ENCODE measurements at places on chromosomes 6 and 20.

- no peak for DNase-seq
These were observed 548.7 kb upstream of the MAP3K7 start for GRCh38 chr6:91135406-91136103.

GRCh38 chr6:75296811-75297779 lies 12.5 kb upstream of the TMEM30A start:
- no peak for DNase-seq

- no peak for DNase-seq
These were observed 111.5 kb upstream of the NFATC2 start for GRCh38 chr20:51654060-51654459.

DNA sequence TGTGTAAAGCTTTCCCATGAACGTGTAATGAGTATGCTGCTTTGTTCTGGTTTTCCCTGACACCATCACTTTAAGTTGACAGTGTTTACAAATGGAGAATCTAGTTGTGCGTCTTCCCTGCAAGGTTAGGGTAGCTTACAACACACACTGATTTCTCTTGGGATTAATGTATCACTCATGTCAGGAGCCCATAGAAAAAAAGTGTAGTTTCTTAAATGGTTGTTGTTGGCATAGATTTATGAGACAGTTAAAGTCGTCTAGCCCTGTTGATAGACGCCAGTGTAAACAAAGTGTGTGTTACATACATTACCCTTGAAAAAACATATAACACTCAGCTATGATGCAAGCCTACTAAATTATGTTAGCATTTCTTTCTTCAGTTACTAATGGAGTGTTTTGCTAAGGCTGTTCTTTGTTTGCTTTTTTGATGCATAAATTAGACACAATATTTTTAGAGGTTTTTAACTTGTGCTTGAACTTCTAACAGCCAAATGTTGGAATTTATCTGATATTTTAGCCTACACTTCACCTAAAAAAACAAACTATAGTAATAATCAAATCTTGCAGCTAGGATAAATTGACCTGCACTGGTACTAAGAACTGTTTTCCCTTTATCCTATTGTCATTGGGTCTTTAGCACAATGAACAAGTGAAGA lies 88.6 kb downstream of the RNF217 start:
- DNase-seq = no peak

DNA sequence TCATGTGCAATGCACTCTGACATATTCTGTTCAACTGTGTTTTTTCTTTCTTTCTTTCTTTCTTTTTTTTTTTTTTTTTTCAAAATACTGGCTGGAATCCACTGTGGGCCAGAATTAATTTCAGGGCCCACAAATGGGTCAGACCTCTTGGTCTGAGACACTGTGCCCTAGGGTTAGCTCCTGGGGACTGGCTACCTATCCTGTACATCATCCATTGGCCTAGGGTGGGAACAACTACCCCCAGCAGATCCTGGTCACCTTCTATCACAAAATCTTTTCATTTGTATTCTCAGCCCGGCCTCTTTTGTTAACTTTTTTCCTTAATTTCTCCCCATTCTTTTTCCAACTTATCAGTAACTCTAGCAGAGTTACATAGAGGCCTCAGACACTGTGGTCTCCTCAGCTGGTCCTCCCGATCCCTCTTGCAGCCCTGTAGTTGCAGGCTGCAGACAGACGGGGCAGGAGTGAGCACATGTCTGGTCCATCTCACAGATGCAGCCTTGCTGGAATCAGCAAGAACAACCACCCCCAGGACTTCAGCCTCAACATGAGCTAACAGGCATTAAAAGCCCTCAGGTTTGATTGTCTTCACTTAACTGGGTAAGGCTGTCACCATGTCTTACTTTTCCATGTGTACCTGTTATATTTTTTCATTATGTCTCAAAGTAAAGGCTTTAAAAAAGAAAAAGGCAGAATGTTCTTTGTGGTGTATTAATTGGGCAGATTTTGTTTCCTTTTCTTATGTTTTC lies 41.3 kb downstream of the TXLNB start:
- no peak for DNase-seq

- DNase-seq = no peak
These were observed 5.9 kb downstream of the ZNF512B start for GRCh38 chr20:63963784-63964301.

GRCh38 chr6:108227290-108227689 lies 33.5 kb downstream of the SNX3 start:
- DNase-seq = no peak

GRCh38 chr6:42627674-42628073 lies 63.8 kb downstream of the UBR2 start:
- no peak for DNase-seq

- DNase-seq = peak; percentile 54
These were observed 1.3 kb downstream of the KPNA5 start for GRCh38 chr6:116682334-116682712.

DNA sequence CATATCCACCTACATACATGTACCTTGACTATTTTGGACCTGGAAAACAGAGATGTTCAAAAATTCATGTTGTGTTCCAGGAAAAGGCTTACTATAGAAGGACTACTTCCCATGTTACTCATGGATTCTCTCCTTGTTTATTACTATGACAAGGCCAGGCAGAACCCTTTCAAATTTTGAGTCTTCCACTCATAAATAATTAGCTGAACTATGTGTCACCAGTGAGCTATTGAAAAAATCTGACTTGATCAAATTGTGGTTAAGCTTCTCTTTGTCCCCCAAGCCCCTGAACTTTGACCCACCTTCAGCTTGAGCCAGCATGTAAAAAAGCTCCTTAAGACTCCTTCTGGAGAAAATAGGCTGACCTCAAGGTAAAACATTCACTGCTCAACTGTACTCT lies 1142.8 kb upstream of the EYS start:
- DNase-seq = no peak

- no peak for DNase-seq
These were observed at the start of gene CLVS2 for GRCh38 chr6:122995921-122996793. Gene CLVS2 (plus strand): TSS chr6:122996235. CDS start chr6:122997778, 1,543 bp downstream.

GRCh38 chr6:139147628-139148027 lies 12.7 kb downstream of the HECA start:
- DNase-seq = no peak

DNA sequence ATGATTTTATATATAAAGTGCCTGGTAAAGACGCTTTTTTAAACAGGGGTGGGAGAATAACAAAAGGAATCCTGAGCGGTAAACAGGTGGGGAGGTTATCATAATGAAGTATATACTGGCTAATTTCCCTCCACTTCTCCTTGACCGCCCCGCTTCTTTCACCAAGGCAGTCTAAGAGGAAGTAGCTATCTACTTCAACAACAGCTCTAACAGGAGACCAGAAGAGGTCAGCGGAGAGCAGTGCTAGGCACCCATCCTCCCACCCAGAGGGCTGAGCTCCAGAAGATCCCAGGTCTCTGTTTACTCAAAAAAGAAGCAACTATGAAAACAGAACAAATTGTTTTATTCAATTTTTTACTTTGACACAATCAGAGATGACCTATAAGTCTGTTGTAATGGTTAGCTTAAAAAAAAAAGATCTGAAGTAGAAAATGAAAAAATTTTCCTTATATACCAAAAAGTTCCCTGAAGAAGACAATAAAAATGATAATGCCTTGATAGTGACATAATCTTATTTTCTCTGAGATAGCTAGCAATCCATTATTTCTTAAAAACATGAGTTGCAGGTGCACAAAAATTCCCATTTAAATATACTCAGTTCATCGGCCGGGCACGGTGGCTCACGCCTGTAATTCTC lies 141.1 kb downstream of the PDSS2 start:
- peak; percentile 37 for DNase-seq

DNA sequence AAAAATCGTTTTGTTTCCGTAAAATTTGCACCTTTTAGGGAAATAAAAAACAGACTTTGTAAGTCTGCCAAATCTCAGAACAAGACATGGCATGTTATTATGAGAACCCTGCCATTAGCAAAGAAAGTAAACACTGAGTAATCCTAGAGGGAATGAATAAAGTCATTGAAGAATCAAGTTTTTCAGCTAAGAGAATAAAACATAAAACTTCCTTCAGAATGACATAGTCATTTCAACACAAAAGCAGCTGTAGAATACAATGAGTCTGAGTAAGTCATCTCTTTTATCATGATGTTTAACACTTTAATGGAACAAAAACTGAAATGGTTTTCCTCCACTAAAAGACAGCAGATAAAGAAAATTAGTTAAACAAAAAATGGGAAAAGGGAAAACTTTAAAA lies 10.3 kb upstream of the DST start:
- peak; percentile 88 for DNase-seq

GRCh38 chr6:161369339-161369738 lies 95.5 kb upstream of the AGPAT4 start:
- DNase-seq = no peak

DNA sequence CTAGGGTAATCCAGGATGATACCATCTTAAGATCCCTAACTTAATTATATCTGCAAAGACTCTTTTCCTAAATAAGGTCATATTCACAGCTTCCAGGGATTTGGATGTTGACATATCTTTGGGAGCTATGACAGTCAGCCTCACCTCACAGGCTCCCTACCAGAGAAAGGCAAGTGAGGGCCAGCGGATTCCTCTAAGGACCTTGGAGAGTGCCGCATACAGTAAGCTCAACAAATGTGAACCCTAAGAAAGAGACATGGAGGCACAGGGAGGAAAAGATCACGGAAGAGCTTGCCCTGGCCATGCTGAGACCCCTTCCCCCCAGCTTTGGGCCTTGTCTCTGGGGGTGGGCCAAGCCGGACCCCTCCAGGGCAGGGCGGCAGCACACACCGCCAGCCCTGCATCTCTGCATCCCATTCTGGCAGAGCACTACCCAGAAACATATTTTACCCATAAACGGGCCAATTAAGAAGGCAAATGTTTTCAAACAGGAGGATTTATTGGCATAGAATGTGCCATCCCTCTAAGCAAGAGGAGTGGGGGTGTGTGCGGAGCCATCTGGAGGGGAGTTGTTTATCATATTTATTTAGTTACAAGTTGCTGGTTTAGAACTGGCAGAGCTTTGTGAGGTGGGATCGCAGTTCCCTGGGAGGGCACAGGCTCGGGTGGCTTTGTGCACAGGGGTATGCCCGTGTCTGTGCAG lies 55.4 kb downstream of the CHMP4B start:
- DNase-seq = no peak

DNA sequence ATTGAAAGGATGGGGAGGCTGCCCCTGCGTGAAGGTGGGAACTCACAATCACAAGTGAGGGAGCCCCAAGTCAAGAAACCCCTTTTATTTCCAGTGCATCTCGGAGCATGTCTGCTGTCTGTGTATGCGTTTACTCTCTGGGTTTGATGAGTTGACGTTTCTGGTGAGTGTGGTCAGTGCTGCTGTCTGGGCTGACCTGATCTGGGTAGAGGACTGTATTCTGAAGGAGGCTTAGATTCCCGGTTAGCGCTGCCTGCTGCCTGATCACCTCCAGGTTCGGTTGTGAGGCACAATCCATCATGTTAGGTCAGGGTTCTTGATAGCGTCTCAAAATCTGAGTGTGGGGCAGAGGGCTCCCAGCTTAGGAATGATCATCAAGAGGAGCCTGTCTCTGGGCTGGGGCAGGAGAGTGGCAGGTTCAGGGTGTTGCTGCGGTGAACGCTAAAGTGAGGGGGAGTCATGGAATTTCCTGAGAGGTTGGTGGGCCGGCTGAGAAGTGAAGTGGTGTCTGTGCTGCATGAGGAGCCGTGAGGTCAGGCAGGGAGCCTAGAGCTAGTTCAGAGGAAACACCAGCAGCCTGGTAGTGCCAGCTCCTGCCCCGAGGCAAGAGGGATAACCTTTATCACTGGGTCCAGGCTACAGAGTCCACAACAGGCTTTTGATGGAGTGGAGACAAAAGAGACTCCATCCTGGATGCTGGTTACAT lies 225.3 kb upstream of the CST7 start:
- no peak for DNase-seq

DNA sequence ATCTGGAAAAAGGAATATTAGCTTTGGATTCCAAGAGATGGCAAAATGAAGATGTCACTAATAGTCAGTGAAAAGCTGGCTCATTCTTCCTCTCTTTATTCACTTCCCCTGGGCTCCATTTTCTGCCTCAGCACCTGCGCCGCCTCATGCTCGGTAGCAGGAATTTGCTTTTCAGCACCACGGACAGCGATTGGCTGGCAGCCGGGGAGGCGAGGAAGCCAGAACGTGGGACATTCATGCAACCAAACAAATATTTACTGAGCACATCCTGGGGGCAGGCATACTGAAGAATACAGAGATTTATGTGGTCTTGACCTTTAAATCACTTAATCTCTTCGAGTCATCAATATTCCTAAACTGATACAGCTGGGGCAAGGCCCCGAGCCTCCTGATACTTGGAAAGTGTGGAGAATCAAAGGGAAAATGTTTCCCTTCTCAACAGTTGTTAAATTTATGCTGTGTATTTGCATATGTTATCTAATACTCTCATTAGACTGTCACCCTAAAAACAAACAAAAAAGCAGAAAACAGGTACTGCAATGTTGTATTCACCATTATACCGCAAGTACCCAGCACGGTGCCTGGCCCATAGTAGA lies 12.1 kb upstream of the PDYN start:
- peak; percentile 39 for DNase-seq

- no peak for DNase-seq
These were observed 25.0 kb downstream of the NDUFAF5 start for GRCh38 chr20:13809855-13810254.
